SJSA1 (cell line): ENCODE measurements at places on chromosomes 1 and 21.

GRCh38 chr1:201013991-201014815 lies 9.3 kb downstream of the KIF21B start:
- DNase-seq: no peak

- DNase-seq: no peak
Observed at GRCh38 chr1:197965132-197965840, 48.1 kb downstream of the LHX9 start.

- DNase-seq: no peak
Observed at GRCh38 chr1:175494011-175494554, 249.3 kb downstream of the TNR start.

DNA sequence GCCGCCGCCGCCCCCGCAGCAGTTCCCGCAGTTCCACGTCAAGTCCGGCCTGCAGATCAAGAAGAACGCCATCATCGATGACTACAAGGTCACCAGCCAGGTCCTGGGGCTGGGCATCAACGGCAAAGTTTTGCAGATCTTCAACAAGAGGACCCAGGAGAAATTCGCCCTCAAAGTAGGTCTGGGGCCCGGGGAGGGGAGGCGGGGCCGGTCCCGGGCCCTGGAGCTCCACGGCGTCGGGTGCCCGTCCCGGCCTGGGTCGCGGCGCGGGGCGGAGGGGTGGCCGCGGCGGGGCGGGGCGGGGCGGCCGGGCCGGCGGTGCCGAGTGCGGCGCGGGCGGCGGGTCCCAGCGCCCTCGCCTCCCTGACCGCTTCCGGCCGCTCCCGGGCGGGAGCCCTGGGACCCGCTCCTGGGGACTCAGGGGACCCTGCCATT lies 646 bp downstream of the MAPKAPK2 start:
- DNase-seq: no peak

DNA sequence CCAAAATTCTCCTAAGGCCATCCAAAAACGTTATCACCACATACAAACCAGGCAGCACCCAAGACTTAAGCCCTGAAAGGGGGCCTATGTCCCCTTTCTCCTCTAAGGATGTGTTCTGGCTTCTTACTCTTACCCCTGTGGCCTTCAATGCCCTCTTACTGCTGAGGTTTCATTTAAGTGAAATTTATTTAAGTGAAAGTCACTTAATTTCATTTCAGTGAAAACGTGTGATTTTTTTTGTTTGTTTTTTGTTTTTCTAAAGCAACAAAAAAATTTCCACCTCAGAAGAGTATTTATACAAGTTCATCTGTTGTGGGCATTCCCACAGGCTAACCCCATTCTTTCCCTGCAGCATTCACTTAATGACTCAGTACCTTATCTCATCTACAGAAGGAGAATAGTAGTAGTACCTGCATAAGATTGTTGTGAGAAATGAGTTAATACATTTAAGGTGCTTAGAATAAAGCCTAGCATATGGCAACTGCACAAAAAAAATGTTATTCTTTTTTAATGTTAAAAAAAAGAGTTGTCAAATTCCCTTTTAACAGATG lies 220.6 kb downstream of the CHRM3 start:
- no peak for DNase-seq

GRCh38 chr1:156961709-156962108 lies 41.3 kb downstream of the LRRC71 start:
- DNase-seq: no peak

DNA sequence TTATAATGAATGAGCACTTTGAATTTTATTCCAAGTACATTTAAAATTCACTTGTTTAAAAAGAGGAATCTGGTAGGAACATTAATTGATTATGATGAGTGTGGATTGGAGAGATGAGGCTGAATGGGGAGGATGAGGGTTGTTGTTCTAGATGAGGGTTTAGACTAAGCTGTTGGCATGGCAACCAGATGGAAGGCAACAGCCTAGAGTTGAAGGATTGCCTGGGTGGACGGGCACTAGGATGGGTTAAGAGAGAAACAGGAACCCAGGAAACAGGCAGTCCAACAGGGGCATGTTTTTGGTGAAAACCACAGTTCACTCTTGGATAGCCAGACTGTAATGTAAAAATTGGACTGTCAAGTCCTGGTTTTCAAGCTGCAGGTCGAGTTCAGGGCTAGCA lies 125.5 kb downstream of the CHRM3 start:
- no peak for DNase-seq

- no peak for DNase-seq
Observed at GRCh38 chr1:61754545-61754944, 12.3 kb downstream of the PATJ start.

DNA sequence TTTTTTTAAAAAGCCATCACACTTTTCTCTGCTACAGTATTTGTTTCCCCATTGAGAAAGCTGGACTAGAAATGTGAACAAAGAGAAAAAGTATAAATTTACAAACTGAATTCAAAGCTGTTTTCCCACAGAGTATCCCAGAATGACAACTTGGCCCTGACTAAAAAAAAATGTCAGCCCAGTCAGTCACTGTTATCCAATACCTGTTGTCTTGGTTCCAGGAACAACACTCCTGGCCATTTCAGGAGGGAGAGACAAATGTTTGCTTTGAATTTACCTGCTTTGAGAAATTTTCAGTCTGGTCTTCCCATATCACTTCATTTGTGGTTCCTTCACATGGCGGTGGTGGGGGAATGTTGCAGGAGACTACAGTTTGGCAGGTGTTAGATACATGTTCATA lies 46.2 kb downstream of the COLGALT2 start:
- DNase-seq: no peak

GRCh38 chr1:84541679-84542078 lies 32.6 kb downstream of the CTBS start:
- no peak for DNase-seq

DNA sequence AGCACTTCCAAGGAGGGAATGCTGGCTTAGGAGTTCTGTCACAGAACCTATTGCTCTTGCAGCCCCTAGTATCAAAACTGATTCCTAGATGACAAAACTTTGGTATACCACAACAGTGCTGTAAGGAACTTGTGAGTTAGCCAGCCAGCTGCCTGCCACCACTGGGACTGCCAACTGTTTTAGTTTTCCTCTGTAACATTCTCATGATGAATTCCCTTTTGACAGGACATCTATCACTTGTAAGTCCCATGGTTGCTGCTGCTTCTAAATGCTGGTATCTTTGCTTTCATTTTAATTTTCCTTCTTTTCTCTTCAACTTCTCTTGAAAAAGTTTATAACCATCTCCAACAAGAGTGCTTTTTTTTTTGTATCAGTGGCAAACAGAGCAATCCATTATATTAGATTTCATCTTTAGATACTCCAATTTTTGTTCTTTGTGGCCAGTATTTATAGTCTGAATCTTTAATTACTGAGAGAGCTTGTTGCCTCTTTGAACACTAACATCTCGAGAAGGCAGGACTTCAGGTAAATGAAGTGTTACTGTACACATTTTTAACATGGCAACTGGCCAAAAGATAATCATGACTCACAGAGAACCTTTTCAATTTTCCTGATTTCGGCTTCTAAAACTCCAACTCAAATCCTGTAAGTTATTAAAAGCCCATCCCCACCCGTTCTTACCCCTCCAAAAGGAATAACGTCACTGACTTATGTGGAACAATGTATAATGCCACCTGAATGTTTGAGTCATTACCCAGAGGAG lies 19.8 kb downstream of the DBT start:
- DNase-seq: no peak

DNA sequence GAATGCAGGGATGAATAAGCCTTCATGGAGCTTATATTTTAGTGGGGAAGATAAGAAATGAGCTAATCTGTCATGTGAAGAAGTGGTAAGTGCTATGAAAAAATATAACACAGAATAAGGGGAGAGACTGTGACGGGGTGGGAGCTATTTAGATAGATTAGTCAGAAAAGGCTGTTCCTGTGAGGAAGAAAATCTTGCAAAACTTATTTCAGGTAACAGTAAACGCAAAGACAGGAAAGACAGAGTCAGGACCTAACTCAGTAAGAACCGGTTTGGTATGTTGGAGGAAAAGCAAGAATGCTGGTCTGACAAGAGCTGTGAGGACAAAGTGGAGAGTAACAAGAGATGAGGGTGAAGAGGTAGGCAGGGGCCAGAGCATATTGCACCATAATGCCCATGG lies 22.0 kb downstream of the GNAI3 start:
- no peak for DNase-seq
